D721Med (cell line): ENCODE measurements at places on chromosomes 13 and 19.
A peak's percentile ranks its signal among the peaks of the same experiment; 100 is the strongest.

DNA sequence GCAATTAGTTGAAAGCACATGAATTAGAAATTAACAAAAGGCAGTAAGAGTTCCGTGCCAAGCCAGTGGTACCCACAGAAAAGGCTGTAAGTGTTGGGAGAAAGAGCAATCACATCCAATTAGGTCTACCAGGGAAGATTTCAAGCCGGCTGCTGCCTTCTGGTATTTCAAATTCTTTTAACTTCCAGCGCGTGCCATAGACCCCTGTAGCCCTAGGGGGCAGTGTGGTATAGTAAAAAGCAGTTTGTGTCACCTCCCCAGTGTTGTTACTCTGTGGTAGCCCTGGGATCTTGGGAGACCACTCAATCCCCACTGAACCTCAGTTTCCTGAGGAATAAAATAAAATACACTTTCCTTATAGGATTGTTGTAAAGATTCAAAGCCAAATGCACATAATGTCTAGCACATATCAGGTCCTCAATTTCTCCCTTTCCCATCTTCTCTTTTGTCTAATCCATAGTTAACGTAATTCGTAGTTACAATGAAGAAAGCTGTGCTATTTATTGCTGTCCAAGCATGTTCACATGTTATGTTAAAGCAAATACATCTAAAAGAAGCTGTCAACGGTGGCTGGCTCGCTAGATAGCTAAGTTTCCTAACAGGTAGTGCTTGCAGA, 230.2 kb downstream of the TDRD3 start:
- DNase-seq = no peak

- peak; percentile 77 for DNase-seq
These were observed 15.0 kb upstream of the PGLS start for GRCh38 chr19:17496337-17496997.

- DNase-seq = no peak
These were observed 31.7 kb downstream of the ACTL9 start for GRCh38 chr19:8666814-8667405.

GRCh38 chr19:10514211-10515145, 2.8 kb downstream of the S1PR5 start:
- no peak for DNase-seq
